IMR-90 (cell line): ENCODE measurements at places on chromosomes 7 and 10.
A peak's percentile ranks its signal among the peaks of the same experiment; 100 is the strongest.

DNA sequence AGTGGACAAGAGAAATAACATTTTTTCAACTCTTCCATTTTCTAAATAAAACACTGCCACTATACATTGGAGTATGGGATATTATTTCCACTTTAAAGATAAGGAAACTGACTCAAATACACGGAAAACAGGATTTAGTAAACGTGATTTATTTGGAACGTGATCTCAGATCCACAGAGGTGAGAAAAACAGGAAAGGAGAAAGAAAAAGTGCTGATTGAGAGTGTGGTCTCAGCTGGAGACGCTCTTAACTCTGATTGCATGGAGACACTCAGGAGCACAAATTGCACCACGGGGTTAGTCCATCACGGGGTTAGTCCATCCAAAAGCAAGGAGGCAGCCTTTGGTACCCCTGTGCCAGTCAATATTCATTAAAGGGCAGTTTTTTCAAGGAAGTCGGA lies 142.5 kb downstream of the GNAT3 start:
- no peak for DNase-seq

DNA sequence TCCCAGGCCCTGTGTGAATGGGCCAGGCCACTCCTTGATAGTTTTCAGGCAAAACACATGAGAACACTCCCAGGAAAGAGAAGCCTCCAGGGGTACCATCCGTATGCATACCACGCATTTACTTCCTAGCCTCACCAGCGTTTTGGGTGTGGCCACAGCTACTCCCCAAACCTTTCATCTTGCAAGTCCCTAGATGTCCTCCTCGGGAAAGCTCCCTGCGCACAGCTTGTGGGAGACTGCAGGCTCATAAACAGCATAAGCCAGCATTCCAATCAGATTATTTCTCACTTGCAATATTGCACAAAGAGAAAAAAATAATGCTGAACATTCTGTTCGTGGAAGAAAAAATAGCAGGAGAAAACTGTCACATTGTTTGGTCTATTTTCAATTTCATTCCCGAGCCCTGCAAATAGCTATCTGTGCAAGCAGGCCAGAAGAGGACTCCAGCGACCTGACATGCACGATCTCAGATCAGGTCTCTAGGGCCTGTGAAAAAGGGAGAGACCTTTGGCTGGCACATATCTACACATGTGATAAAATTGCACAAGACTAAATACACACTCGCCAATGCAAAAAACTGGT lies 175.6 kb downstream of the PLXNA4 start:
- DNase-seq, result no peak

DNA sequence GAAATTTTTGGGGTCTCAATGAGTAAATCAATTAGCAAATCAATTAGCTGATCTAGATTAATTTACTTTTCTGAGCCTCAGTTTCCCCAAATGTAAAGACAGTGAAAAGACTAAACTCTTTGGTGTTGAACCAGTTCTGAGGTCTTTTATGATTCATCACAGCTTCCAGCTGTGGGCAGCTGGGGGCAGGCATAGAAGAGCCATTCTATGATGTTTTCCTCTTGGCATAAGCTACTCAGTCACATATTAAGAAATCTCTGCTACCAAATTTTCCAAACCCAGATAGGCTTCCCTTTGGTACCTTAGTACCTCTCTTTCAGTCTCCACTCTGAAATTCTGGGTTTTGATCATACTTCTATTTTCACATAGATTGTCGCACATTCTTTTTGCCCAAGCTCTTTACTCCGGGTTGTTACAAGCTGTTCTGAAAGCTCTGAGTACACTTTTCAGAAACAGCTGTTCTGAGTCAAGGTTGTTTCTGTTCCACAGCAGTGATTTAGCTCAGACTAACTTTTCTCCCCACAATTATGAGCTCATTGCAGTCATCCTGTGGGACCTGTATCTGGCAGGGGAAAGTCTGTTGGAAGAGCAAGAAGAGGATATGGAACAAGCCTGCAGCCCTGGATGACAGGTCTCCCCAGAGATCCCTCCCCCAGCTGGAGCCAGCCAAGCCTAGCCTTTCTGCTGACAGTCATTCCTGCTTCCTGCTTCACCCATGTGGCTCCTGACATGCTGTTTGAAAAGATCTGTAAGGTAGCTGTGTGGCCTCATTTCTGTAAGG lies 599.6 kb upstream of the GHITM start:
- DNase-seq, result no peak

DNA sequence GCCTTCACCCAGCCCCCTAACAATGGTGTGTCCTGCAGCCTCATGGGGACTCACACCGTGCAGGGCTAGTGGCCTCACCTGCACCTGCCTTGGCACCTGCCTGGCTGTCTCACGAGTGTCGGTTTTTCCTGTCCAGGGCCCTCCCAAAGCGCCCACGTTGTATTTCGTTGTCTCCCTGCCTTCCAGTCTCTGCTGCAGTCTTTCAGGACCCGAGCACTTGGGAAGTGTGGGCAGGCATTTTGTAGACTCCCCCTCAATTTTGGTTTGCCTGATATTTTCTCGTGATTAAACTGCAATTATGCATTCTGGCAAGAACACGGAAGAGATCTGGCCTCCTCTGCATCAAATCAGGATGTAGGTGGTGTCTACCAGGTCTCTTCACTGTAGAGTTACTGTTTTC lies 17.9 kb downstream of the BNIP3 start:
- no peak for DNase-seq

GRCh38 chr7:48004638-48005037 lies 24.3 kb downstream of the SUN3 start:
- no peak for DNase-seq

GRCh38 chr10:103193820-103194529 lies 903 bp upstream of the NT5C2 start:
- DNase-seq, result peak; percentile 8

DNA sequence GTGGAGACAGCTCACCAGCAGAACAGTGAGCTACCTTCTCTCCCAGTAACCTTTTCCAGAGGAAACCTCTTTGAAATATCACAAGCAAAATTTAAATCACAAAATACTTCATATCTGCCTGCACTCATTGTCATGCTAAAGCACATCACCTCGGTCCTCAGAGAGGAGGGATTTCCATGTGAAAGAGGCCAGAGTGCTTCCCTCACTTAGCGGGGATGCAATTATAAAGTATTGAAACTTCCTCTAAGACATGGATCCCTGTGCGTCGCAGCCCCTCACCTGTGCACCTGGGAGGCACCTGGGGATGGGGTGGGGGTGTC lies 457.9 kb downstream of the DNAJB6 start:
- no peak for DNase-seq

DNA sequence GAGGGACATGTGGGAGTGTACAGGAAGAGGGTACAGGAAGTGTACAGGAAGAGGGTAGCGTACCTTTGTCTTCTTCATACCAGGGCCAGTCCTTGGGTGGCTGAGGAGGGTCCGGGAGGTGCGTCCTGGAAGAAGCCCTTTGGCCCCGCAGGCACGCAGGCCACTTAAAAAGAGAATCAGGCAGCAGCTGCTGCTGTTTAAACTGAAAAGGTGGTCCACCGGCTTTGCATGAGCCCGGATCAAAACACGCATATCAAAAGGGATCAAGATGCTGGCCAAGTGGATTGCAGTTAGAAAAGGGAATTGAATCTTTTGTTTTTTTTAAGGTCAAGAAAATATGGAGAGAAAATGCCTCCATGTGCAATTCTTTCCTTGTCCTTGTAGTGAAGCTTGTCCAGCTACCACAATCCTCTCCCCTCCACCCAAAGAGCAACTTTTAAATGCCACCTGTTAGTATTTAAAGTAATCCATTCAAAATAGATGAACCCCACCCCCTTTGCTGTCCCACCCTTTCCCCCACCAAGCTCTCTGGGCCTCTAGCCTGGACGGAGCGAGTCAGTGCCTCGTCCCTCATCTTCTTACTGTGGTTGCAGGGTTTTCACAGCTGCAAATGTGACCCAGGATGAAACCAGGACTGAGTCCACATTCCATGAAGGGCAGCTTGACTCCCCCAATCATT lies 142.8 kb downstream of the GLCCI1 start:
- DNase-seq, result no peak
